ENCODE measurements at places on chromosomes 6 and 20. TPM values are rescaled to one million over a fixed set of nuclear protein-coding genes. Genes with fewer than 3 reads are reported as not detected.

- DNase-seq = no peak
Observed at GRCh38 chr20:48821261-48821920, 6.4 kb downstream of the PREX1 start.

GRCh38 chr6:24394780-24395437 is 7.8 kb upstream of the MRS2 start:
- no peak for DNase-seq

DNA sequence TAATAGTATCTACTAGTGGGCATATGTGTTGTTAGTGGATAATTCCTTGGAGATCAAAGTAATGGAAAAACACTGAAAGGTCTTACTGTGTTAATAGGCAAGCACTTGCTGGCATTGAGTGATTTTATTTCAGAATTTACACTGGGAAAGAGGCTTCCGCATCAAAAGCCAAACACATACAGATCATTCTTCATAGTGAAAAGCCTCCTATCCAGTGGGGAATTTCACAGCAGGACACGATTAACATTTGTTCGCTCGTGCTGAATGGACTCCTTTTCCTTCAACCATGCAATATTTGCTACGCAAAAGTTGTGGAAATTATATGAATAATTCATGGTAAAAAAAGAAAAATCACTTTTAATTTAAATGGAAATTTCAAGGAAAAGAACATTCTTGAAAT is 26.4 kb downstream of the GABRR1 start:
- DNase-seq = no peak

GRCh38 chr6:14925699-14926026 is 320.2 kb upstream of the JARID2 start:
- DNase-seq = no peak

GRCh38 chr6:132043148-132043547 is 92.0 kb upstream of the CCN2 start:
- no peak for DNase-seq

DNA sequence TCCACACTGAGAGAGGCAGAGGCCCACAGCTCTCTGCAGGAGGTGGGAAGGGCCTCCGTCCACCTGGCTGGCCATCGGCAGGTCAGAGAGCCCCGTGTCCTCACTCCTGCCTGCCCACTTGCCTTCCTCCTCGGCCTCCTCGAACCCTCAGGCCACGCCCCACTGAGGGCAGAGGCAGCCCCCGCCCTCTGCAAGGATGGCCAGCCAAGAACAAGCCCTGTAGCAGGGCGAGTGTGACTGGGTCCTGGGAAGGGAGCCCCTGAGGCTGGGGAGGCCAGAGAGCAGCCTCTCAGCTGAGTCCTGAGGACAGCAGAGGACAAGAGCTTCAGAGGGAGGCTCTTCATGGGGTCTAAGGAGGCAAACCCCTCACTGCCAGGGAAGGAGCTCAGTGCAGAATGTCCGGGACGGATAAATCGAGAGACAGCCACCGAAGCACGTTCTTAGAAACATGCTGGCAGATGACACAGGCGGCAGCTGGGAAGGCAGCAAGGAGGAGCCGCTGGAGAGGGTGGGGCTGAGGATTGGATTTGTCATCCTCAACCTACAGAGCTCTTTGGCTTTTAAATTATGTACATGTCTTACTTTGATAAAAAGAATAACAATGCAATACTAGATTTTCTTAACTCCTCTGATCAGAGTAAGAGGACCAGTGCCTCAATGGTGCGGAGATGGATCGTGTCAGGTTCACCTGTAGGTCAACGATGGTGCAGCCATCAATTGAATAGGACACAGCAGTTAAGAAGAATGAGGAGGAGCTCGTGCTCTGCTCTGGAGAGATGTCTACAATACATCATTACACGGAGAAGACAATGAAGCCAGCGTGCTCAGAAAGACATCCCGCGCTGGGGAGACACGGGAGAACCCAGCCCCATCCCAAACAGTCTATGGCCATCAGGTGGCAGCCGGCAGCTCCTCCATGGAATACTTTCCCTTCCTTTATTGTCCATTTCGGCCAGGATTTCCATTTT is 53.0 kb downstream of the GNAS-AS1 start:
- peak; percentile 23 for DNase-seq

DNA sequence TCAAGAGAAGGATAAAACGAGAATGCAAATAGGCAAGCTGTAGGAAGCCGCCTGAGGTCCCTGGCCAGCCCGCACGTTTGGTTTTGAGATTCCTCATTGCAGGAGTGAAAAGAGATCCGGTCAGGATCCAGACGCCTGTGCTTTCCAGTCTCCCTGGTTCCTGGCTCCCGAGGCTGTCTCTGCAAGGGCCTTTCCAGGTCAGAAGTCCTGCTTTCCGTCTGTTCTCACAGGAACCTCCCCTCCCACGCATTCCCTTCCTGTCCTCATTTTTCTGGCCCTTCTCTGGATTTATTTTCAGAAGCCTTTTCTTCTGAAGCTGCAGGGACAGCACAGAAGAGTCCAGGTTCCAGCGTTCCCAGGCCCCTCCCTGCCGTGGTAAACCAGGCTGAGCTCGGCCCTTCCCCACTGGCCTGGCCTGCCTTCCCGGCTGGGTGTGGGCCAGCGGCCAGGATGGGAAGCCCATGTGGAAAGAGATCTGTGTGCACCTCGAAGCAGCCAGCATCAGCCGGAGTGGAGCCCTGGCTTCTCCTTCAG is 54.0 kb downstream of the TMEM242 start:
- peak; percentile 86 for DNase-seq

GRCh38 chr6:73556836-73557235 is 36.0 kb upstream of the EEF1A1 start:
- no peak for DNase-seq

DNA sequence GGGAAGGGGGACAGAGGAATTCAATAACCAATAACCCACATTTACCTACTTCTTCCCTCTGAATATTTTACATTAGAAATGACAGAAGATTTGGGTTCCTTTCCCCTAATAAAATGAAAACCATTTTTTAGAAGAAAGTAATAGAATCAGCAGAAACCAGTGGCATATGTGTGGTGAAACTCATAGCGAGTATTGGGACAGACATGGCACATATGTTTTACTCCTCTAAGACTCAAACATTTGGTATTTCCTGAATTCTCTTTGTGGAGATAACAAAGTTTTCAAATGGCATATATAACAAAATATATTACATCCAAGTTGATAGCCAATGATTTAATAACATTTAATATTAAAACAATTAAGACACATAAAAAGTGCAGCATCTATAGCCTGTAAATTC is 12.9 kb upstream of the BEND3 start:
- DNase-seq = no peak

DNA sequence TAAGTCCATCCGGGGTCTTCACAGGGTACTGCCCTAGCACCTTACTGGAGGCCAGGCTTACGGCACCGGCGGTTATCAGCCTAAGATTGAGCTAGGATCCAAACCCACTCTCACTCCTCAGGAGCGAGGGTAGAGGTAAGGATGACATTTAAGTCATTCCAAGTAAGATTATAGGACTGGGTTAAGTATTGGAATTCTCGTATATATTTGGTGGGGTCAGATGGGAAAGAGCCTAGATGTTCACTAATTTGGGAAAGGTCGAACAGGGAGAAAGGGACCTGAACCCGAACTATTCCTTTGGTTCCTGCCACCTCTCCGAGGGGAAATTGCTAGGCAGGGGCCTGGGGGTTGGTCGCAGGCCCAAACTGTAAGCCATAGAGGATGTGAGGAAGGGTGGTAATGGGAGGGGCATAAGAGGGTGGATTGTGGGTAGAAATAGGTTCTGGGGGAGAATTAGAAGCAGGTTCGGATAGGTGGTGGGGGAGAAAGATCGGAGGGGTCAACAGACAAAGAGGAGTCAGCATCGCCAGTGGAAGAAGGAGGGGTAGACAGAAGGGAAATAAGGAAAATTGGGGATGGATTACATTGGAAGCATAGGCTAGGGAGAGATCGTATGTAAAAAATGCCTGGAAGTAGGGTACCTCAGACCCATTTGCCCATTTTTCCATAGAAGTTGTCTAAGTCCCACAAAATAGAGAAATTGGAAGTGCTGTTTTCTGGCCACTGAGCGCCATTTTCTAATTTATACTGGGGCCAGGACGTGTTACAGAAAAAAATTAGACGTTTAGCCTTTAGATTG is 747.1 kb upstream of the ADGRB3 start:
- DNase-seq = no peak

- no peak for DNase-seq
Observed at GRCh38 chr20:44129911-44130718, 56.9 kb downstream of the JPH2 start.

DNA sequence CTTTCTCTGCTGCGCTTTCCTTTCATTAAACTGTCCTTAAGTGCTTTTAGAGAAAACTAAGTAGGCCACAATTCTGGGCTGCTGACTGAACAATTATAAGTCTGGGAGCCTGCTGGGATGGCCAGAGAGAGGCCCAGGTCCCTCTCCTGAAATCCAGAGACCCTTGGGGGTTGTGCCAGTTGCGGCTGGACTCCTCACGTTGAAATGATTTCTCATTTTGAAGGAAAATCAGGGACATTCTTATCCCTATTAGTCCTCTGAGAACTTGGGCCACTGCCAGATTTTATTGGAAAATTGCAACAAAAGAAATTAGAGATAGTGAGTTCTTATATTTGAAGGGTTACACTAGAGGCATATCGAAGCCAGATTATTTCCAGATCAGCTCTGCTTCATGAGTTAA is 145.1 kb downstream of the CLIC5 start:
- DNase-seq = no peak

DNA sequence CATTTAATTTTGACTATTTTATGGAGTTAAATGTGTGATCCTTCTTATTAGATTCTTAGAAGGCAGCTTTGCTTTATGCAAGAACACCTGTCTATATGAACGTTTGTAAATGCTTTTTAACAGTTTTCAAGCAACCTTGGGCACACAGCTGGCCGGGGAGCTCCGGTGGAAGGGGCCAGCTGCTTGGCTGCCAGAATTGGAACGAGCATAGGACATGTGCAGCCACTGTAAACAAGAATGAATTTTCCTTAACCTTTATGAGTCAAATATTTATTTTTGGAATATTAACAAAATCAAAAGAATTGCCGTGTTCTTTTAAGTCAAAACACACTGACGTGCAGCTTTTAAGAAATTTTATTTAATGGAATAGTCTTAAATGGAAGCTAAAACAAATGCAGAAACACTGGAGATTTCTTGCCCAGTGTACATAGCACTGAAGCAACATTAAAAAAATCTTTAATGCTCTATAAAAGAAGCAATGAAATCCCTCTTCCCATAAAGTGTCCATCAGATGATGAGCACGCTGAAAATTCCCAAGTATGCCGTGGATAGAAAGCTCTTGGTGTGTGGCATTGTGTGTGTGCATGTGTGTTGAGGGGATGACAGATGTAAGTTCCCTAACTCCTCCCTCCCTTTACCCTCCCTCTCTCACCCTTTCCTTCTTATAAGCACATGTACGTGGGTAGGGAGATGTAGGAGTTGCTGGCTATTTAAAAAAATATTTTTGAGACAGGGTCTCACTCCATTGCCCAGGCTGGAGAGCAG is 208.9 kb upstream of the EXOC2 start:
- no peak for DNase-seq

DNA sequence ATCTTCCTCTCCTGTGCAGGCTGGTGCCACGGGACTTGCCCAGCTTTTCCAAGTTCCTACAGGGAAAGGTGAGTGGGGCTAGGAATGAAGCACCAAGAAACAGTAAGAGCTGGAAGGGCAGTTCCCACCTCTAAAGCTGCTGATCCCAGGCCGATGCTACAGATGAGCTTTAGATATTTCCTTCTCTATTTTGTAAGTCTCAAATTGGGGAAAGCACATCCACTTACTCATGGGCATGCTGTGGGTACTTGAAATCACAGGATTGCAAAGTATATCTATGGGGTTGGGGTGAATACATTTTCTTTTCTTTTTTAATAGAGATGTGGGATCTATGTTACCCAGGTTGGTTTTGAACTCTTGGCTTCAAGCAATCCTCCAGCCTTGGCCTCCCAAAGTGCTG is 3.1 kb downstream of the ZBTB2 start:
- DNase-seq = no peak

GRCh38 chr20:2701671-2702081 is 9.1 kb downstream of the EBF4 start:
- no peak for DNase-seq

DNA sequence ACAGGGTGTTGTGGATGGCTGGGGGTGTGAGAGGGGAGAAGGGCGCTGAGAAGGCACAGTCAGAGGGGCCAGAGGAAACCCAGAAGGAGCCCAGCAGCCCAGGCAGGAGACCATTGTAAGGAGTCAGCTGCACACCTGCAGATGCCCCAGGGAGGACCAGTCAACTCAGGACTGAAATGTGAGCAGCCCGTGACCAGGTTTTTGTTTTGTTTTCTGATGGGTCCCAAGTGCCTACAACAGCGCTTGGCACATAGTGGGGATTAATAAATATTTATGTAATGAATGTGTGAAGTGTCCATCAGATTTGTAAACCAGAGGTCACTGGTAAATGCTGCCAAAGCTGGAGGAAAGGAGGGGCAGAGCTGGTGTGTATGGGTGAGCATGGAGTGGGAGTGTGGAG is 30.2 kb downstream of the TRAM2 start:
- no peak for DNase-seq

- no peak for DNase-seq
Observed at GRCh38 chr6:20340068-20340848, 61.4 kb upstream of the E2F3 start.

DNA sequence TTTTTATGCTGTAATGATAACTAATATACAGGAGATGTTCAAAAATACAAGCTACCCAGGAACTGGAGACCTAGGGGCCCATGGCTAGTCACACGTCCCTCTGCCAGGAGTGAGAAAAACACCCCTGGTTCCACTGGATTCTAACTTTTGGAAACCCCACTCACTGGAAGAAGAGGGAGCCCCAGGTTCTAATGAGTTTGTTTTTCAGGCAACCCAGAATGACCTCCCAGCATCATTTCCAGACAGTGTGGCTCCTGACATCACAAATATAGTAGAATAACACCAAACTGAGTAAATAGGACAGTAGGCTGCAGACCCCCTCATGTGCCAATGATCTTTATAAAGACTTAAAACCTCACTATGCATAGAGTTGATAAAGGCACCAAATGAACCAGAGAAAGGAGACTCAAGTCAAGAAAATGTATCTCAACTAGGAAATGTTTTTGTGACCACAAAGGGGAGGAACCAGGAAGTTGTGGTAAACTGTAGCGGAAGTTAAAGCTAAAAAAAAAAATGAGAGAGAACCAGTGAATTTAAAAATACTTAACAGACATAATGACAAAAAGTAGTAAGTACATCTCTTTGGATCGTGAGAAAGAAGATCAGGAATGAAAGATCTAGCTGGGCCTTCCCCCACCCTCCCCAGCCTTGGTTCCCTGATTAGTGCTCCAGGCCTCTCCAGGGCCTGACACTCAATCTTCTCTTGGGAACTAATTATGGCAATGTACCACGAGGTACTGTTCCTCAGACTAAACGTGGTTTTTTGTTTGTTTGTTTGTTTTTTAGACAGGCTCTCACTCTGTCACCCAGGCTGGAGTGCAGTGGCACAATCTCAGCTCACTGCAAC is 19.8 kb downstream of the HLA-E start:
- no peak for DNase-seq

- no peak for DNase-seq
Observed at GRCh38 chr6:142916881-142917280, 28.1 kb downstream of the HIVEP2 start.

The VWA7 gene
- 3.2 TPM for polyA plus RNA-seq

The DEFB124 gene
- not detected for polyA plus RNA-seq

The MCCD1 gene
- polyA plus RNA-seq = not detected

The SIM1 gene
- polyA plus RNA-seq = not detected

The TBX18 gene
- 5.7 TPM for polyA plus RNA-seq

The TAAR2 gene
- polyA plus RNA-seq = not detected

The AAR2 gene
- 14.1 TPM for polyA plus RNA-seq
